ENCODE measurements at places on chromosomes 7 and 10.

- no peak for DNase-seq
Measured at GRCh38 chr10:17122726-17123661, 6.6 kb downstream of the CUBN start.

GRCh38 chr10:123200531-123200930 is 46.3 kb downstream of the BUB3 start:
- DNase-seq, result no peak

DNA sequence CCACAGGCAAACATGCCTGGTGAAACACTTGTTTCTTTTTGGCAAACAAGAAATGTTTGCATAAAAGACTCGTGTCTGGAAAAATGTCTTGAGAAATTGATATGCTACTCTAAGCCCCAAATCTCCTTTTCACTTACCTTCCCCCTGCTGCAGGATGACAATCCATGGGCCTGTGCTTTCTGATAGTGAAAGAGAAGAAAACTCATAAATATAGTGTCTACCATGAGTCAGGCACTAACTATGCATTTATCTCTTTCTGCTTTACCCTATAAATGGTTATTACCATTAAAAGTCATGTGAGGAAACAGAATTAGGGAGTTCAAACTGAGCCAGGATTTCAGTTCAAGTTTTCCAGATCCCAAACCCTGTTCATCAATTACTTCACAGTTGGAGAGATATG is 6.6 kb upstream of the TARP start:
- no peak for DNase-seq

DNA sequence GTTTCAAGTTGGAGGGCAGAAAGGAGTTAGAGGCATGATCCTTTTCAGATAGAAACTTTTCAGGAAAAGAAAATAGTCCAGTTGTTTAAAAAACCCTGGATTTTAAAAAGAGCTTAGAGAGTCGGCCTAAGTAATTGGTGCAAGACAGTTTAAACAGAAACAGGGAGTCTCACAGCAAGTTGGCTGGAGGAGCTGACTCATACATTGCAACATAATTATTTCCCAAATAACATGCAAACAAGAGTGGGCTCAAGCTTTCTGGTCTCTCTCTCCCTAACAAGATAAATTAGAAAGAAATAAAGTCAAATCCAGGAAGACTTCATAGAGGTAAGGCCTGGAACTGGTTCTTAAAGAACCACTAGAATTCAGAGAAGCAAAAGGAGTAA is 100.3 kb upstream of the AGBL3 start:
- DNase-seq, result no peak

- no peak for DNase-seq
Measured at GRCh38 chr7:141483044-141483443, 68.2 kb upstream of the AGK start.

GRCh38 chr7:40715053-40715430 is 580.2 kb downstream of the SUGCT start:
- DNase-seq, result no peak

DNA sequence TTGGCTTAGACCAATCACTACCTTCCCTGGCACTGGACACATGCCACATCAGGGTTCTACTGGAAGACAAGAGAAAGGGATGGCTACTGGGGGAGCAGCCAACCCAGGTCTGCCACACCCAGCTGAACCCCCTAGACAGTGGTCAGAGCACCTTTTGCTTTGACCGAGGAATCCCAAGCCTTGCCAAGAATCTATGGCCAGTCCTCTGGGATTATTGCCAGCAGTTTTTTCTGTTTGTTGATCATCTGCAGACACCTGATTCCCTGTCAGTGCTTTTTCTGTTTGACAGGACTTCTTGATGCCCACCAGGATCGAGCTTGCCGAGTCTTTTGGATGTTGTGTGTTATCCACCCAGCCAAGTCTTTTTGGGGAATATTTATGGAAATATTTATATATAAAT is 476.2 kb upstream of the GALNT17 start:
- no peak for DNase-seq

DNA sequence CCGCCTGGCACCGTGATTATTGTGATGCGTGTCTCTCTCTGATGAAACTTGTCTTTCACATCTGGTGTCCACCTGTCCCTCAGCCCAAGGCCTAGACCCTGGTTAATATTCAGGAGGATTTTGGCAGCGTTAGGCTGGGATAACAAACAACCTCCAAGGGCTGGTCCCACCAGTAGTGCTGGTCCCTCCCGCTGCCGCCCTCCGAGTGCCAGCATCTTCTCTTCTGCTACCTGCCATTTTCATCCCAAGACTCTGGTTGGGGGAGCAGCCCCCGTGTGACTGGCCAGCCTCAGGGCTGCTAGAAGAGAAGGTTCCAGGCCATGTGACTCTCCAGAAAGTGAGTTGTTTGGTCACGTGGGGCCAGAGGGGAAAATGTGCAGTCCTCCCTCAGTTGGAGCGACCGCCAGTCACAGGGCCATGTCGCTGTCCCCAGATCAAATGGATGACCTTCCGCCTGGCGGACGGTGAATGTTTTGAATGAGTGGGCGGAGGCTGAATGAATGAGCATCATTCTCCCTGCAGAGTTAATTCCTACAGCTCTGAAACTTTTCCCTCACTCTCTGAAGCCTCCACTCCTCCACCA is 479.9 kb upstream of the FOXK1 start:
- no peak for DNase-seq

DNA sequence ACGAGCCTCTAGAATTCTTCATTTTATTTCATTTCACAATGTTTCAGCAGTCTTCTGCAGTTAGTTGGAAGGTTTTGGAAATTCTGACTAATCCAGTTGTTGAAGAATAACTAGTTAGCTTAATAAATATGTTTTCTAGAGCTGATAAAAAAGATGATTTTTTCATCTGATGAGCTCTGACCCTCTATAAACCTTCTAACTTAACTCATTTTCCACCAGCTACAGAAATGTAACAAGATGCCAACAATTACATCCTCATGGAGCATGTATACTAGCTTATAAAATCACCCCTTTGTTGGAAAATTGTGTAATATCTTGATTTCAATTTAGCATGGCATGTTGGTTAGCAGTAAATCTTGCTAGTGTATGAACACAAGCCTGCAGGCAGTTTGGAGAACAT is 33.1 kb downstream of the KAT6B start:
- DNase-seq, result no peak

- no peak for DNase-seq
Measured at GRCh38 chr7:126472825-126473224, 779.9 kb downstream of the GRM8 start.

DNA sequence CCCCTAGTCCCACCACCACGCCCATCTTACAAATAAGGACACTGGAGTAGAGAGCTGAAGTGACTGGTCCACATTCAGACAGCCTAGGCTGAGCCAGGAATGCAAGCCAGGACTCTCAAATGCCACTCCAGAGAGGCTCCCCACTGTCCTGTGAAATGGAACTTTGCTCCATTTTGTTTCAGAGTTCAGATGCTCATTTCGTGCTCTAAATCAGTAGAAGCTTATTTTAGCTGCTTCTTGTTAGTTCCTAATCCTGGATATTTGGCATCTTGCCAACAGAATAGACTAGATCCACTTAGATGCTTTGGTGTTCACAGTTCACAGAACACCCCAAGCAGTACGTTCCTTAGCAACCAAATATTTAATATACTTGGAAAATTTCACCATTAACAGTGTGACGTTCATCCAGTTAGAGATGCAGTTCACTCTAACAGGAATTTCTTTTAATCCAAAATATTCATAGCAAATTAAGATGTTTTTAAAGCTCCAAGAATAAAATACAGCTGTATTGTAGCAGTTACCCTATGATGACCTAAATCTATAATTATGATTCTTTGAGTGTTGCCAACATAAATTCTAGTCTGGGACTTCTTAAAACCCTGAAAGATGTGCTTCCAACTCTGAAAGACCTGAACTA is 7.3 kb downstream of the MMP21 start:
- no peak for DNase-seq

DNA sequence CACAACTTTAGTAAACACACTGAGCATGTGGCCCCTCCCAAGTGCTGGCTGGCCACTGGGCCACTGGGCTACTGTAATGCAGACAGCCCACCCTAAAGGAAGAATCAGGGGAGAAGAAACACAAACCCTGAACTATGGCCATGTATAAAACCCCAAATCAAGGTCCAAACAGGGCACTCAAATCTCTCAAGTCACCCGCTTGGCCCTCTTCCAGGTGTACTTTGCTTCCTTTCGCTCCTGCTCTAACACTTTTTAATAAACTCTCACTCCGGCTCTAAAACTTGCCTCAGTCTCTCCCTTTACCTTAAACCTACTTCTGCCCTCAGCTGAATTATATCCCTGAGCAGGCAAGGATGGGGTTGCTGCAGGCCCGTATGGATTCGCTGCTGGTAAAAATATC is 72.6 kb downstream of the TPK1 start:
- no peak for DNase-seq

DNA sequence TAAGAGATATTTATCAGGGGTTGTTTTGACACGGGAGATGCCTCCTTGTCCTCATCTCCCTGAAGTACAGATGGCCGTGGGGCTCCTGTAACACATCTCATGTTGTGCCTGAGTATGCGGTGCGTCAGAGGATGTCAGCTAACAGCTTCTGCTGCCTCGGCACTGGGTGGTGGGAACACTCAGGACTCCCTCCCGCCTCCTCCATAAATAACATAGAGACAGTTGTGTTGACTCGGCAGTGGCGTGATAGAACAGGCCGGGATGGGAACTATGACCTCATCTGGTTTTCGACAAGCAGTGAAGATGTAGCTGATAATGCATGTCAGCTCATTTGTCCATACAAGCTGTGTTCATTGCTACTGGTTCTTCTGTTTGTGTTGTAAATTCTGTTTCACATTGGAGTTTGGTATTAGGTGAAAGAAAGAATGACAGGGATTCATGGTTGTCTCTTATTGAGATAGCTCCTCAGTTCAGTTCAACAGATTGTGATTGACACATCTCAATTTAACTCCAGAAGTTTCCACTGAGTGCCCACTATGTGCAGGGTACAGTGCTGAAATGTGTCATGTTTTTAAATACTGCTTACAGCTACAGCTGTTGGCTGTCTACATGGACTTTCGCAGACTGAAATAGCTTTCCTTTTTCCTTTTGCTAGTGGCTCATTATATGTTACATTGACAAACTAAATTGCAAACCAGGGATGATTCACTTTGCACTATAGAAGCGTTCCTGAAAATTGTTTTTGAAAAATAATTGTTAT is 87.4 kb downstream of the CHN2 start:
- no peak for DNase-seq

GRCh38 chr10:78262860-78263259 is 229.2 kb downstream of the RPS24 start:
- DNase-seq, result no peak

- no peak for DNase-seq
Measured at GRCh38 chr10:60312818-60313588, 76.7 kb downstream of the ANK3 start.

GRCh38 chr7:10940704-10941355 is 32.8 kb upstream of the PHF14 start:
- DNase-seq, result no peak

DNA sequence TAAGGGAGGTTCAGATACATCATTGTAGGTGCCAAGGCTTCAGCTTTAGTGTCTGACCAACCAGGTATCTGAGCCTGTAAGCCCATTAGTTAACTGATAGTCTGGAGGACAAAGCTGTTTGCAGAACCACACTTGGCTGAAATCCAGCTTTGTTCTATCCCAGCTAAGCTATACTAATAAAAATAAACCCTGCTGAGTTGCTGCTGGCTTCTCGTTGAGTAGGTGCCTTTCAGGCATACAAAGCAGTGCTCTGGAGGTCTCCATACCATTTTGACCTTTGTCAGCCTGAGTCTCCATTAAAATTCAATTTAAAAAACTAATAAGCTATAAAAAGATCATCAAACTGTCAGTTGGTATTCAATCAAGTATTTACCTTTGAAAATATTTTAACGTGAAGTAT is 22.0 kb downstream of the CDCA7L start:
- no peak for DNase-seq

- DNase-seq, result no peak
Measured at GRCh38 chr10:99374972-99375371, 45.8 kb downstream of the CNNM1 start.

GRCh38 chr10:126245501-126245900 is 142.8 kb downstream of the ADAM12 start:
- no peak for DNase-seq

DNA sequence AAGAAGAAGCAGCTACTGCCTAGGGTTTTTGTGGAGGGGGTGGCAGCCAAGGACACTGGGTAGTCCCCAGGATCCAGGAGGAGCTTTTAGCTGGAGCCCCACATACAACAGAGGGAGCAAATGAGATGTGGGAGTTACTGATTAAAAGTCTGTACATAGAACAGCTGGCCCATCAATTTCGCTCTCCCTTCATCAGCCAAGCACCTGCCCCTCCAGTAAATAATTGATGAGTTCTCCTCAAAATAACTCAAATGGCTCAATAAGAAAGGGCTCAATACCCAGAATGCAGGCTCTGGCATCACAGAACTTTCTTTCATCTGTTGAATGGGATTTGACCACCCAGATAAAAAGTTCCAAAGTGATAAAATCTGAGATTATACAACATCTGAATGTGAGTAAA is 15.1 kb upstream of the WNT8B start:
- DNase-seq, result no peak

DNA sequence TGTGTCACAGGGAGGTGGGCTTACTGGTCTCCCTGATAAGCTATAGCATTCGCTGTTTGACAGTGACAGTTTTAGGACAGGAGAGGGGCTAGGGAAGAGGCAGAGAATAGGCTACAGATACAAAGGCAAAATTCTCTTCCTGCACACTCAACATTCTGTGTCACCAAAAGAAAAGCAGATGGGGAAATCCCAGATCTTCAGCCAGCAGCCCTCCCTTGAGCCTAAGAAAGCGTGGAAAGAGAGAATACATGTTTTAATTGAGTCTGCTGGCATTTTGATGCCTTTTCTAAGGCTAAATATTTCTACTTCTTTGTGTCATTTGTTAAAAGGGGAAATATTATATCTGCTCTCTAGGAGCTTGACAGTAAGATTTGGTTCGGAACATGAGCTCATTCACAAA is 247.0 kb downstream of the TRIL start:
- no peak for DNase-seq

GRCh38 chr7:149875396-149875795 is 1.6 kb downstream of the ATP6V0E2 start:
- DNase-seq, result no peak

- no peak for DNase-seq
Measured at GRCh38 chr7:108380517-108380916, 75.7 kb downstream of the NRCAM start.

DNA sequence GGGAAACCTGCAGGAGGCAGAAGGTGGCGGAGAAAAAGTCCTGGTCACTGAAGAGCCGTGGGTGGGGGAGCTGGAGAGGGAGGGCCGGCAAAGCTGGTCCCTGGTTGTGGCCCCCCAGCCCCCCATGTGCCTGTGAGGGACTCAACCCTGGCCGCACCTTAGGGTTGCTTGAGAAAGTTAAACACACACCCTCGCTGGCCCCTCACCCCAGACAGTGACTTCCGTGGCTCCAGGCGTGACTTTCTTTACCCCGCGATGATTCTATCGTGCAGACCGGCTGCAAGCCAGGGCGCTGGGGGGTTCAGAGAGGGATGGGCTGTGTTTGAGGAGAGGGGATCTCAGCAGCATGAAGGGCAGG is 447.6 kb upstream of the FOXK1 start:
- DNase-seq, result no peak

- DNase-seq, result no peak
Measured at GRCh38 chr10:76324283-76324682, 892.9 kb downstream of the LRMDA start.
